ENCODE measurements at places on chromosomes 11 and 22.
A peak's percentile ranks its signal among the peaks of the same experiment; 100 is the strongest.

DNA sequence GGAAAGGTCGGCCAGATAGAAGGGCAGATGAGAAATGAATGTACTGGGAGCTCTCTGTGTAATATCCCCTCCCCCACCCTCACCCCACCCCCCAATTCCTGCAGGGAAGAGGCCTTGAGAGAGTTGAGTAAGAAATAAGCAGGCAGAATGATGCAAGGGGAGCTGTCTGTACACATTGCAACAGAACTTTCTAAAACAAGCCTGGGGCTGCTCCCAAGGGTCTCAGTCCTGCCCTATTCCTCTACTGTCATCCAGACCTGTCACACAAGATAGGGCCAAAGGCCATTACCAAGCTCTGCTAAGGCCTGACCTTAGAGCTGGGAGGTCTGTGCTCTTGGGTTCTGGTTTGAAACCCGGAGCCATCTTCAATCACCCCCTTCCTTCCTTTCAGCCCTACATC, 5.7 kb upstream of the DGAT2 start:
- no peaks in the 10 kb centered on the region for H3K36me3 ChIP-seq
- H3K27ac ChIP-seq, result no peak overlapping the region
- no peak for DNase-seq
- H3K4me3 ChIP-seq, result no peak overlapping the region

DNA sequence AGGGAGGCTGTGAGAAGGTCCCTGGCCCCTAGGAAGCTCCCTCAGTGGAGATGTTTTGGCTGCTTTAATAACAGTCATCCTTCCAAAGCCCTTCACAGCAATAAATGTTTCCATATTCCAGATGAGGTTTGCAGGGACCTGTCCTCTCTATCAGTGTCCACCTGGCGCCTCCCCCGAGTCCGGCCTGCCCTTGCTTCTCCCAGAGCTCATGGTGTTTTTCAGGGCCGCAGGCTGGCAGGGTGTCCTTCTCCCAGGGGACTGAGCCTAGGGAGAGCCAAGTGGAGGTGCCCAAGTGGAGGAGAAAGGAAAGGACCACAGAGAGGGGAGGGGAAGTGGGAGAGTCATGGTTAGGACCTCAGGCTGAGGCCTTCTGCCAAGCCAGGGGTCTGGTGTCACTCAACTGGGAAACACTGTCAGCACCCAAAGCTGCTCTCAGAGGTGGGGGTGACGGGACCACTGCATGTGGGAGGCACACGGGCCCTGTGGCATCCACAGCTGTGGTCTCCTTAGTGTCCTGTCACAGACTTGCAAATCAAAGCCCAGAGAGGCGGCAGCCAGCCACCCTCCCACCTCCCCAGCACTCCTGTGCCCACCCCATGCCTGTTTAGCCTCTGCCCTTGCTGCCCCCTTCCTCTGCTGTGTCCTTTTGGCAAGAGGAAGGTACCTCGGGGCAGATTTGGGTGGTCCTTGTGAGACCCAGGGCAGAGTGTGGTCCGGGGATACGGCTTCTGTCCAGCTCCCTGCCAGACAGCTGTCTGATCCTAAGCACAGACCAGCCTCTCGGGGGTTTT, 6.4 kb downstream of the DERL3 start:
- no peaks in the 10 kb centered on the region for H3K4me1 ChIP-seq
- no peak for DNase-seq
- no peak overlapping the region for H3K4me3 ChIP-seq
- H3K27me3 ChIP-seq, result no peaks in the 10 kb centered on the region

- H3K36me3 ChIP-seq, result no peaks in the 10 kb centered on the region
- no peaks in the 10 kb centered on the region for H3K27me3 ChIP-seq
- no peak overlapping the region for H3K4me3 ChIP-seq
These were observed 279.4 kb downstream of the NTM start for GRCh38 chr11:131649856-131650255.

DNA sequence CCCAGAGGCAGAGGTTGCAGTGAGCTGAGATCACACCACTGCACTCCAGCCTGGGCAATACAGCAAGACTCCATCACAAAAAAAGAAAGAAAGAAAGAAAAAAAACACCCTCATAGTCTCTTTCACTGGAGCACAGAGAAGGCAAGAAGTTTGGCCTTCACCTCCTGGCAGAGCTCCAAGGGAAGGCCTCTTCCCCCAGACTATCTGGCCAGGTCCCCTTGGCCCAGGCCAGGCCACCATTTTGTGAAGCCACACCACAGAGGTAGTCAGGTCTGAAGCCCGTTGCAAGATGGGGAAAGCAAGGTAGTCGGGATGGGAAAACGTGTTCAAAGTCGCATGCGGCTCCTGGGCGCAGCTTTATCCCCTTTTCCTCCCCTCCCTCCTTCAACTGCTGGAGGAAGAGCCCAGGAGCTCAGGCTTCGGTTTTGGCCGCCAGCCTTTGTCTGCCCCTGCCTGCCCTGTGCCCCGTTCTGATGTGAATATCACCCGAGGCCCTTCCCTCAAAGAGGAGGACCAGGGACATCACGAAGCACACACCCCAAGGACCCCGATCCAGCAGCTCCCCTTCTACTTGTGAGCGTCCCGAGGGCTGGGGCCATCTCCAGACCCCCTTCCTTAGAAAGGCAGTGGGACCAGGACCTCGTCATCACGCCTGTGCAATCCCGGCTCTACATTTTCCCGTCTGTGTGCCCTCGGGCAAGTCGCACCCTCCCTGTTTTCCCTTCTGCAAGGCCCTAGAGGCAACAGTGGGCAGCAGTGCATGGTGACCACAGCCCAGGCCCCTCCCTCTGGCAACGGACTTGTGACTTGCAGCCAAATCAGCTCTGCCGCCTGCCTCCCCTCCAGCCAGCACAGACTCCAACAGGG, 17.7 kb downstream of the CABP7 start:
- H3K4me3 ChIP-seq, result no peak overlapping the region
- no peaks in the 10 kb centered on the region for H3K27me3 ChIP-seq
- DNase-seq, result no peak
- no peak overlapping the region for H3K27ac ChIP-seq
- no peaks in the 10 kb centered on the region for H3K4me1 ChIP-seq

DNA sequence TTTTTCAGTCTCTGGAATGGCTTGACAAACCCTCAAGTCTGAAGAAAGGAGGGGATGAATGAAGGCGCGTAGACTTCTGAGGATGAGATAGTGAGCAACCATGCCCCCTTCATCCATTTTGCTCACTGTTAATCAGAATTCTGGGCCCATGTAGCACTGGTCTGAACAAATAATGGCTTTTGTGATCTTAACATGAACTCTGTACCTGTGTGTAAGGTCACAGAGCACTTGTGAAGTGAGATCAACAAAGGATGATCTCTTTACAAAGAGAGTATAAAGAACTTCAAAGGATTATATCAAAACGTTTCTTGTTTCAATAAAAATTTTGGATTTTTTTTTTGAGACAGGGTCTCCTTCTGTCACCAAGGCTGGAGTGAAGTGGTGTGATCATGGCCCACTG, 976.7 kb downstream of the OPCML start:
- DNase-seq, result no peak

DNA sequence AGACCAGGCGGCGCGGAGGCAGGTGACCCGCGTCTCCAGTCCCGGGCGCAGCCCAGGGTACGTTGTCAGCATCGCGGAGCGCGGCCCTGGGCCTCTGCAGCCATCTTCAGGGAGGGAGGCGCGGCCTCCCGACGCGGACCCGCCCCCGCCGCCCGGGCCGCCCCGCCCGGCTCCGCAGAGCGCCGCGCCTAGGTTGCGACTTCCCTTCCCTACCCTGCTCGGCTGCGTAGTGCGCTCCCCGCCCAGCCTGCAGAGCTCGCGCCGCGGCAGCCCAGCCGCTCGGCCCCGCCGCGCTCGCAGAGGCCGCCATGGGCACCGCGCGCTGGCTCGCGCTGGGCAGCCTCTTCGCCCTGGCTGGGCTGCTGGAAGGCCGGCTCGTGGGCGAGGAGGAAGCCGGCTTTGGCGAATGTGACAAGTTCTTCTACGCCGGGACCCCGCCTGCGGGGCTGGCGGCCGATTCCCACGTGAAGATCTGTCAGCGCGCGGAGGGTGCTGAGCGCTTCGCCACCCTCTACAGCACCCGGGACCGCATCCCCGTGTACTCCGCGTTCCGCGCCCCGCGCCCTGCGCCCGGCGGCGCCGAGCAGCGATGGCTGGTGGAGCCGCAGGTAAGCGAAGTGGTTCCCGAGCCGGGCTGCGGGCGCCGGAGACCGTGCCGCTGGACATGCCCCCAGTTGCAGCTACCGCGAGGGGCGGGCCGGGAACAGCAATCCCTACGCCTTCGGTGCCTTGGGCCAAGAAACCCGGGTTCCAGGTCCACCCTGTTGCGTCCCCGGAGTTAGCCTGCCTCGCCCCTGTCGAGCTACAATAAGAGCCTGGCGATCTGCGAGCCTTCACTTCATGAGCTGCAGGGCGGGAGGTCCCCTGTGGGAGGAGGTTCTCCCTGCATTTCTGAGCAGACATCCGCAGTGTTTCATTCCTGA, at the start of gene ENDOD1:
ENDOD1 (plus strand) TSS at position 227 of the 923 bp plus-strand sequence; CDS start at position 309, 82 bp downstream.
- H3K27ac ChIP-seq, result peak within 1 kb of the TSS; percentile 89
- peak within 1 kb of the TSS; percentile 96 for H3K4me3 ChIP-seq
- peaks cover 23% of the 10 kb centered on the region for H3K4me1 ChIP-seq
- H3K27me3 ChIP-seq, result no peaks in the 10 kb centered on the region
- H3K36me3 ChIP-seq, result no peaks in the 10 kb centered on the region
- DNase-seq, result peak; percentile 97

- no peak for DNase-seq
- no peaks in the 10 kb centered on the region for H3K4me1 ChIP-seq
- H3K27ac ChIP-seq, result no peak overlapping the region
- H3K27me3 ChIP-seq, result no peaks in the 10 kb centered on the region
These were observed 25.2 kb upstream of the NXPE2 start for GRCh38 chr11:114653148-114653547.

DNA sequence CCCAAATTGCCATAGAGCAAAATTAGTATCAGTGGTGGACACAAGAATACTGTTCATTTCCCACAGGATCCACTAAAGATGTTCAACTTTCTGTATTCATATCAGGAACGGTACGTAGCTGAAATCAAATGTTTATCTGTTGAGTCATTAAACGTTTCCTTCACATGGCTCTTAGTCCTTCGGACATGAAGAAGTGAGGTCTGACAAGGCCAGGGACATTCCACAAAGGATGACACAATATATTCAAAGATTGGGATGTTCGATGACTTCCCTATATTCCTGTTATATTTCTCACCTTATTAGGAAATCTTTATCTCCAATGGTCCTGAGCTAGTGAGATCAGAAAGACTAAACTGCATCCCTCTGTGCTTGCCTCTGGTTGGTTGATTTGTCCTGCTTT, 129.0 kb downstream of the ETS1 start:
- peaks cover 6% of the 10 kb centered on the region for H3K4me1 ChIP-seq
- H3K4me3 ChIP-seq, result no peak overlapping the region
- H3K27me3 ChIP-seq, result no peaks in the 10 kb centered on the region
- no peak for DNase-seq
- no peaks in the 10 kb centered on the region for H3K36me3 ChIP-seq
- peak overlapping the region; percentile 16 for H3K27ac ChIP-seq

- peaks cover 31% of the 10 kb centered on the region for H3K4me1 ChIP-seq
- peak overlapping the region; percentile 80 for H3K27ac ChIP-seq
- H3K36me3 ChIP-seq, result no peaks in the 10 kb centered on the region
- H3K4me3 ChIP-seq, result peak overlapping the region; percentile 63
- H3K27me3 ChIP-seq, result no peaks in the 10 kb centered on the region
These were observed 16.4 kb upstream of the SNX32 start for GRCh38 chr11:65817312-65817834.

GRCh38 chr11:109317726-109318125, 104.3 kb upstream of the C11orf87 start:
- no peaks in the 10 kb centered on the region for H3K36me3 ChIP-seq
- H3K27me3 ChIP-seq, result no peaks in the 10 kb centered on the region
- H3K4me1 ChIP-seq, result no peaks in the 10 kb centered on the region
- DNase-seq, result no peak
- no peak overlapping the region for H3K4me3 ChIP-seq

DNA sequence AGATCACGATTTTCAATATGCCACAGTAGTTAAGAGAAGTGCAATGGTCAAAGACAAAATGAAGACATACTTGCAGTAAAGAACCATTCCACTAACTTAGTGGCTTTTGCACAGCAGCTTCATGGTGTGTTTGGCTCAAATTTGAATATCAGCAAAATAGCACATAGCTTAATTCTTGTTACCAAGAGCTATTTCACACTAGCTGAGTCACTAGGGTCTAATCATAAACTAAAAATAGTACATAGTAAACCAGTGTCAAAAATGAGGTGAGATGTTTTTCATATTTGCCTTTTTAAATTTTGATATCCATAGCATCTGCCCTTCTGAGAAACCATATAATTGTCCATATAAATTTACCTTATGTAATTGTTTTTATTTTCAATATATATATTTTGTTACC, 325.0 kb upstream of the LUZP2 start:
- no peaks in the 10 kb centered on the region for H3K4me1 ChIP-seq
- no peak overlapping the region for H3K4me3 ChIP-seq
- no peak overlapping the region for H3K27ac ChIP-seq
- H3K36me3 ChIP-seq, result no peaks in the 10 kb centered on the region
- H3K27me3 ChIP-seq, result no peaks in the 10 kb centered on the region

- peaks cover 48% of the 10 kb centered on the region for H3K4me1 ChIP-seq
- H3K4me3 ChIP-seq, result peak overlapping the region; percentile 79
- DNase-seq, result no peak
- H3K27me3 ChIP-seq, result no peaks in the 10 kb centered on the region
- H3K27ac ChIP-seq, result peak overlapping the region; percentile 100
These were observed 321 bp downstream of the RHBDD3 start for GRCh38 chr22:29267462-29267857.

- no peak overlapping the region for H3K27ac ChIP-seq
- no peak for DNase-seq
- H3K4me3 ChIP-seq, result no peak overlapping the region
These were observed 75.4 kb downstream of the TRIM29 start for GRCh38 chr11:120062561-120062930.

DNA sequence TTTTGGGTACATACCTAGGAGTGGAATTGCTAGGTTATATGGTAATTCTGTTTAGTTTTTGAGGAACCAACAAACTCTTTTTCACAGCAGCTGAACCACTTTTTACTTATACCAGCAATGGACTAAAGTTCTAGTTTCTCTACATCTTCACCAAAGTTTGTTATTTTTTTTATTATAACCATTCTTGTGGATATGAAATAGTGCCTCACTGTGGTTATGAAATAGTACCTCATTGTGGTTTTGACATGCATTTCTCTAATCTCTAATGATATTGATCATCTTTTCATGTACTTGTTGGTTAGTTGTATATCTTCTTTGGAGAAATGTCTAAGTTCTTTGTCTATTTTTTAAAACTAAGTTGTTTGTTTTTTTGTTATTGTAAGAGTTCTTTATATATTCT, 27.2 kb downstream of the STIM1 start:
- H3K4me3 ChIP-seq, result no peak overlapping the region
- no peak overlapping the region for H3K27ac ChIP-seq
- H3K4me1 ChIP-seq, result peaks cover 46% of the 10 kb centered on the region
- no peaks in the 10 kb centered on the region for H3K36me3 ChIP-seq
- no peaks in the 10 kb centered on the region for H3K27me3 ChIP-seq
- DNase-seq, result no peak

- H3K4me3 ChIP-seq, result no peak overlapping the region
- no peaks in the 10 kb centered on the region for H3K36me3 ChIP-seq
- no peak overlapping the region for H3K27ac ChIP-seq
- DNase-seq, result no peak
- peaks cover 21% of the 10 kb centered on the region for H3K4me1 ChIP-seq
These were observed 56.9 kb downstream of the TNRC6B start for GRCh38 chr22:40234658-40235057.

Data from upper lobe of left lung (tissue), 6 donors.